ENCODE measurements at places on chromosomes 4 and X.

DNA sequence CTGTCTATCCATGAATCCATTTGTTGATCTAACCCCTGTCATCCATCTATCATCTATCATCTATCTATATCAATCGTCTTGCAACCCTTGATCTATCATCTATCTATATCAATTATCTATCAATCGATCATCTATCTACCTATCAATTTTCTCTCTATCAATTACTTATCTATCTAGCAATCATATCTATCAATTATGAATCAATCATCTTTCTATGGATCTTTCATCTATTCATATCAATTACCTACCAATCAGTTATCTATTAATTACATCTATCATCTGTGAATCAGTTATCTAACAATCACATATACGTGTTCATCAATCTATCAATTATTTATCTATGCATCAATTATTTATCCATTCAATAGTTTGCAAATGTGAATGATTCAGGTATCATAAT, 24.5 kb upstream of the ASMTL start:
- no peak for DNase-seq

GRCh38 chr4:184419976-184420375, 54.4 kb downstream of the IRF2 start:
- no peak for DNase-seq

DNA sequence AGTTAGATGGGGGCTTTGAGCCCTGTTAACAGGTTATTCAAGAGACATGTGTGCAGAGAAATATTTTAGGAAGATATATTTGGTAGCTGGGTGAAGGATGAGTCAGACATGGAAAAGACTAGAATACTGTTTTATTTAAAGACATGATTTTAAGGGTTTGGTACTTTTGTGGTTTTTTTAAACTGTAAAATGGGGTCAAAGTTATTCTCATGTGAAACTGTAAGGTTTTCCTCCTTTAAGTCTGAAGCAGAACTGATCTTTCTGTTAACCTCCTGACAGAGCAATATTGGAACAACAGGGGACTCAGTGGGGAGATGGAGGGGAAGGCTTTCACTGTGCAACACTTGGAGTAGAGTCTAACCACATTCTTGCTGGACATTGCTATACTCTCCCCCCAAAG, 112.4 kb upstream of the LSM6 start:
- DNase-seq: no peak

GRCh38 chr4:170198747-170199146, 109.0 kb upstream of the AADAT start:
- DNase-seq: no peak

- no peak for DNase-seq
These were observed 208.7 kb downstream of the SOWAHB start for GRCh38 chr4:76689145-76689817.
